ENCODE measurements at places on chromosomes 13 and 19. TPM values are rescaled to one million over a fixed set of nuclear protein-coding genes. Genes with fewer than 3 reads are reported as not detected.
A peak's percentile ranks its signal among the peaks of the same experiment; 100 is the strongest.

ZNF787 gene
- total RNA-seq: 15.8 TPM

- no peak for DNase-seq
Observed at GRCh38 chr19:956766-957440, 27.2 kb upstream of the WDR18 start.

DNA sequence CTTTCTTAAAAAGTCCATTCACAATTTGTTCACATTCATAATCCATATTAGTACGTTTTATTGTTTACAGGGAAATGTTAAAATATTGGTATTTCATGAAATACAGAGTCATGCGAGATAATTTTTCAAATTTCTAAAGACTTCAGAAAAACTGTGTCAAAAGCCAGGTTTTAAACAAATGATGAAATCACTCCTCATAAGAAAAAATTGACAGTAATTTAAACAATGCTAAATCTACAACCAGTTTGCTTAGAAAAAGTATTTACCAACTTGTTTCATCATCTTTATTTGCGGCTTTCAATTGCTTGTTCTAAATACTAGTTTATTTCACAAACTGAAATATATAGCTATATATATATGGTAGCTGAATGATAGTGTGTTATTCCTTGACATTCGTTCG lies 1.2 kb upstream of the NALCN start:
- DNase-seq: no peak

DNA sequence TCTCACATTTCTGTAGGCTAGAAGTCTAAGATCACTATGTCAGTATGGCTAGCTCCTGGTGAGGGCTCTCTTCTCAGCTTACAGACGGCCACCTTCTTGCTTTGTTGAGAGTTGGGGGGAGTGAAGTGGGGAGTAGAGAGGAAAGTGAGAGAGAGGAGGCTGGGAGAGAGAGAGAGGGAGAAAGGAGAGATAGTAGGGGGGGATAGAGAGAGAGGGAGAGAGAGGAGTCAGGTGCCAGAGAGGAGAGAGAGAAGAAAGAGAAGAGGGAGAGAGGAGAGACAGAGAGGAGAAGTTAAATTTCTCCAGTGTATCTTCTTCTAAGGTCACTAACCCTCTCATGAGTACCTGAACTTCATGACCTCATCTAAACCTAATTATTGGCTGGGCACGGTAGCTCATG lies 28.7 kb downstream of the ZSWIM4 start:
- no peak for DNase-seq

METTL21C gene
- not detected for total RNA-seq

GRCh38 chr13:28048768-28049167 lies 51.6 kb downstream of the FLT3 start:
- no peak for DNase-seq

NPAS1 gene
- total RNA-seq: 1.3 TPM

- DNase-seq: peak; percentile 22
Observed at GRCh38 chr19:33432446-33433170, 59.1 kb downstream of the CEBPG start.

GRCh38 chr13:82947191-82947621 lies 935.1 kb downstream of the SLITRK1 start:
- no peak for DNase-seq

Data from right lobe of liver (tissue), 6 donors.